ENCODE measurements at places on chromosomes 11 and 22.

GRCh38 chr11:129703846-129704245 is 111.8 kb upstream of the TMEM45B start:
- DNase-seq, result no peak

DNA sequence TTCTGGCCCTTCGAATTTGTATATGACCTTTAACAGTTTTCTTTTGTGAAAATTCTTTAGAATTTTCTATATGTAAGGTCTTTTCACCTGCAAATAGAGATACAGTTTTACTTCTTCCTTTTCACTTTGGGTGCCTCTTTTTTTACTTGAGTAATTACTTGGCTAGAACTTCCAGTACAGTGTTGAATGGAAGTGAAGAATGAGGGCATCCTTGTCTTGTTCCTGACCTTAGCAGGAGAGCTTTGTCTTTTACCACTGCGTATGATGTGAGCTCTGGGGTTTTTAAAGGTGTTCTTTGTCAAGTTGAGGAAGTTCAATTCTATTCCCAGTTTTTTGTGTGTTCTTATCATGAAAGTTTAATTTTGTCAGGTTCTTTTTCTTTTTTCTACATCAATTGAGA is 21.6 kb downstream of the ZFP91 start:
- no peak for DNase-seq

- DNase-seq, result no peak
Observed at GRCh38 chr11:30216534-30216933, 14.3 kb upstream of the FSHB start.

- DNase-seq, result no peak
Observed at GRCh38 chr11:44681698-44682097, 45.1 kb upstream of the TSPAN18 start.

DNA sequence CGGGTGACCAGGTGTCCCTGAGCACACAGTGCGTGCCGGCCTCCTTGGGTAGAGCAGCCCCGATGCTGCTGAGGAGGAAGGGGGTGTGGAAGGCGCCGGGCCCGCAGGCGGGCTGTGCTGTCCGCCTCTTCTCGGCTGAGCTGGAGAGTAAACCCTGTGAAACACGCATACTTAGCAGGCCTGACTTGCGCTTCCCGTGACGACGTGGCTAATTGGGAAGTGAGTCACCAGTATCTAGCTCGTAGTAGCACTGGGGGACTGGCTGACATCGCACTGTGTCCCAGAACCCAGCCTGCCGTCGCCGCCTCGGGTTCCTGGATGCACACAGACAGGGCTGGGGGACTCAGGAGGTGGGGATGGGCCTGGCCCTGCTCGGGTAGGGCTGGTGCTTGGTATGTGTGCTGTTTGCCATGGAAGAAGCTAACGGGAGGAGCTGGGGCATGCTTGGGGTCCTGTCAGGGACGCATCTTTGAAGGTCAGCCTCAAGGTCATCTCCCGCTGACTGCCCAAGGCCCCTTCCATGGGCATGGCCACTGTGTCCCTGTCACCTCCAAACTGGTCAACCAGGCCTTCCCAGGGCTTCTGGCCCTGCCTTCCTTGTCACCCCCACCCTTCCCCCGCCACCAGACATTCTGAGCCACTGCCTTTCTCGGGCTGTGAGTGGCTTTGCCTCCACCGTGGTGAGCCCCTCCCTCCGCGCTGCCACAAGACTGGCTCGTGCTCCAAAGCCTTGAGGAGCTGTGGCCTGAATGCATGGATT is 1327.0 kb downstream of the BRD1 start:
- no peak for DNase-seq

DNA sequence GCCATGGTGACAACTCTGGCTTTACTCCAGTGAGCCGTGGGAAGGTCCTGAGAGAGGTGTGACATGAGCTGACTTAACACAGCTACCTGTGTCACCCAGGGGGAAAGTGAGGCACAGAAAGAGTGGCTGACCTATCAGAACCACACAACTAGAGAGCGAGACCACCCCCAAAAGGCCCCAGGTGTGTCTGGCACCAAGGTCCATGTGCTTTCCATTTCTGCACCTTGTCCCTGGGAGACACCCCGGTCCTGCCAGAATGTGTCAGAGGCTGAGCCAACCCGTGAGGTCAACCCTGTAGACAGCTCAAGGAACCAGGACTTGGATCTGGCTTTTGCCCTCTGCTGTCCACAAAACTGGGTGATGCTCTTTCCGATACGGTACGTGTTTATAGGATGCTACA is 9.8 kb downstream of the MAFF start:
- DNase-seq, result no peak

- DNase-seq, result no peak
Observed at GRCh38 chr11:115564851-115565250, 60.6 kb upstream of the CADM1 start.

DNA sequence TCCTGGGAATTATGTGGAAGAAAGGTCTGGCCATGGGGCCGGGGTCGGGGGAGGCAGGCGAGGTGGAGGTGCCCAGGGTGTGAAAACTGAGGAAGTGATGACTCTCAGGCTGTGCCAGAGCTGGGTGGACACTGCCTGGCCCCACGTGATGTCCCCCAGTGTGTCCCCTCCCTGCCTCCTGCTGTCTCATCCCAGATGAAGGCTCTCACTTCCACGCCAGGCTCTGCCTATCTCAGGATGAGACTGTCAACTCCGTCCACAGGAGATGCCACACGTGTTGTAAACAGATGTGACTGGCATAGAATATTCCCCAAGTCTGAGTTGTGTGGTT is 51.4 kb downstream of the RPS6KA4 start:
- no peak for DNase-seq

DNA sequence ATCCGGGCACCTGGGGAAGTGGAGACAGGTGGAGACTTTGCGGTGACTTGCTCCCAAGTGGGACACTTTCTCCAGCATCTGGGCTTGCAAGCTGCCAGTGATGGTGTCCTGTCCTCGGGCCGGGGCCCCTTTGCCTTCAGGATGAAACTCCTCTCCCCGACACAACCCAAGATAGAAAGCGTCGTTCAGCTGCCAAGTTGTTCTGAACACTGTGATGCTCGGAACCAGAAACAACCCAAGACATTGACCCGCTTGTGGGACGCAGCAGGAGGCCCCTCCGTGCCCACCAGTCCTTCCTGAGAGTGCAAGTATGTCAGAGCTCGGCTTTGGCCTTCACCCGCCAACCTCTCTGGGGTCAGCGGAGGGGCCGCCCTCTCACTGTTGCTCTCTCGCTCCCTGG is 31.3 kb downstream of the LINC01488 start:
- DNase-seq, result no peak

DNA sequence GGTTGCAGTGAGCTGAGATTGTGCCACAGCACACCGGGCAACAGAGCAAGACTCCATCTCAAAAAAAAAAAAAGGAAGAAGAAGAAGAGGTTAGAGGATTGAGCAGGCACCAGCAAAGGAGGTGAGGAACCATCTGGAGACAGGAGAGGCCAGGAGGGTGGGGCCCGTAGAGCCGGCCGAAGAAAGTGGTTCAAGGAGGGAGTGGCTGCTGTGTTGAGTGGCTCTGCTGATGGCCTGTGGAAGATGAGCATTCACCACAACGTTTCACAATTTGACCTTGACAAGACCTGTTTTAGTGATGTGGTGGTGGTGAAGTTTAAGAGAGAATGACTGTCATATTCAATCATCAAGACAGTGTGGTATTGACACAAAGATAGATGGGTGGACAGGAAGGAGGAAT is 6.8 kb upstream of the CTSD start:
- no peak for DNase-seq

GRCh38 chr11:1560649-1561251 is 11.3 kb downstream of the DUSP8 start:
- DNase-seq, result no peak

DNA sequence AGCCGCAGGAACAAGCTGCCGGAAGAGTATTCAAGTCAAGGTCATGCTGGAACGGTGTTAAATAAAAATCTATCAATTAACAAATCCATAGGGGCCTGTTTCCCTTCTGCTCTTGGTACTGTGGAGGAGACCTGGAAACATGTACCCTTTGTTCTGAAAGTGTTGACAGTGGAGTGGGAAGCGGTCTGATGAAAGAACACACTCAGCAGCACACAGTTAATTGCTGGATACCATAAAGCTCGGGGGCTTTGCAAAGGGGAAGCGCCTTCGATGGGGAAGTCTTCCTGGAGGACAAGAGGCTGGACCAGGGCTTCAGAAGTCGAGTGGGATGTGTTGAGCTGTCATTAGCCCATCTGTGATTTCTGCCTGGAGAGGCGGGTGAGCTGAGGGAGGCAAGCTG is 112.5 kb upstream of the CLPB start:
- DNase-seq, result no peak

DNA sequence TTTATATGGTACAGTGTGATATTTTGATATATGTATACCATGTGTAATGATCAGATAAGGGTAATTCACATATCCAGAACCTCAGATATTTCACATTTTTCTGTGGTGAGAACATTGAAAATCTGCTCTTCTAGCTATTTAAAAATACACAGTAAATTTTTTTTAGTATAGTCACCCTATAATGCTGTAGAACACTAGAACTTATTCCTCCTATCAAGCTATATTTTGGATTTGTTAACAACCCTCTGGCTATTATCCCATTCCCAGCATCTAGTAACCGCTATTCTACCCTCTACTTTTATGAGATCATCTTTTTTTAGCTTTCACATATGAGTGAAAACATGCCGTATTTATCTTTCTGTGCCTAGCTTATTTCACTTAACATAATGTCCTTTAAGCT is 65.5 kb upstream of the SYT9 start:
- DNase-seq, result no peak

GRCh38 chr11:133533205-133533604 is 904 bp upstream of the OPCML start:
- DNase-seq, result no peak

- no peak for DNase-seq
Observed at GRCh38 chr11:92227230-92227814, 2.7 kb downstream of the FAT3 start.

DNA sequence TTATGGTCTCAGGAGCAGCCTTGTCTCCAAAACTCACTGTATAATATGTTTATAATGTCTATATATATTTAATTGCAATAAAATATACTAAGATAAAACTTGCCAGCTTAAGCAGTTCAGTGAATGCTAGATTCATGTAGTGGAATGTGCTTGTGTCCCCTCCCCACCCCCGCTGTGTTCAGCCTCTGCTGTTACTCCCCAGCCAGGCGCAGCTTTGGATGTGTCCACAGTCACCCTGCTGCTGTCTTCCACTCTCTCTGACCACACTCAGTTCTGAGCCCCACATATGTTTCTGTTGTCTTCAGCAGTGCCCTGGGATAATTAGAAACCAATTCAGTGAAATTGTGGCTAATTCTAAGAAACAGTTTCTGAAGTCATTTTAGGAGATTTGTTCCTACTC is 52.2 kb downstream of the PPFIA1 start:
- no peak for DNase-seq

DNA sequence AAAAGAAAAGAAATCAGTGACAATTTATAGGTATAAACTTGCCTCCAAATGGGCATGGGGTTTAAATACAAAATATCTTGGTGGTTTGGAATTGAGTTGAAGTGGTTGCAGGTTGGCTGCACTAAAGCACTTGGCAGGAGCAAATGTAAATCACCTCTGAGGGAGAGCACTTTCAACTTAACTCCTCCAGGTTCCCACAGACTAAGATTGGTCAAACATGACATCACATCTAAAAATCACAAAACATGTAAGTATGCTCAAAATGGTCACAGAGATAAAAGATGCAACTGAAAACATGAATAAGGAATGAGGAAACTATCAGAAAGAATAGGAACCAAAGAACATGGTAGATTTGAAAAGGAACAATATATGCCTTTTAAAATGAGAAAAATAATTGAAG is 12.3 kb upstream of the SHANK3 start:
- no peak for DNase-seq

- DNase-seq, result no peak
Observed at GRCh38 chr11:44611088-44611487, 45.6 kb downstream of the CD82 start.

DNA sequence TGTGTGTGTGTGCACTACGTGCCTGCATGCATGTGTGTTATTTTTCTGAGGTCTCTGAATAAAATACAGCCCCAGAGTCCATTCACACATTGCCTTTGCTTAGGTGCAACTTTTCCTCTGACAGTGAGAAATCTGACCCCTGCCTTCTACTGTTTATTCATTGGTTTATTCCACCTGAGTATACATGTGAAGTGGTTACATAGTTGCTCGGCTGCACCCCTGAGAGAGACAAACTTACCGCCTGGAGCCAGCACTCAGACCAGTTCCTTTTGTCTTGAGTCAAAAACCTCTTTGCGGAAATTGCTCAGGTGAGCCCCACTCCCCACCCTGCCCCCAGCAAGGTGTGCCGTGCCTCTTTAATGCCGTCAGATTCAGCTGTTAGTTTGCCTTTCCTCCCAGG is 363.6 kb downstream of the BRD1 start:
- no peak for DNase-seq

- no peak for DNase-seq
Observed at GRCh38 chr11:17005646-17006045, 8.6 kb downstream of the PLEKHA7 start.

DNA sequence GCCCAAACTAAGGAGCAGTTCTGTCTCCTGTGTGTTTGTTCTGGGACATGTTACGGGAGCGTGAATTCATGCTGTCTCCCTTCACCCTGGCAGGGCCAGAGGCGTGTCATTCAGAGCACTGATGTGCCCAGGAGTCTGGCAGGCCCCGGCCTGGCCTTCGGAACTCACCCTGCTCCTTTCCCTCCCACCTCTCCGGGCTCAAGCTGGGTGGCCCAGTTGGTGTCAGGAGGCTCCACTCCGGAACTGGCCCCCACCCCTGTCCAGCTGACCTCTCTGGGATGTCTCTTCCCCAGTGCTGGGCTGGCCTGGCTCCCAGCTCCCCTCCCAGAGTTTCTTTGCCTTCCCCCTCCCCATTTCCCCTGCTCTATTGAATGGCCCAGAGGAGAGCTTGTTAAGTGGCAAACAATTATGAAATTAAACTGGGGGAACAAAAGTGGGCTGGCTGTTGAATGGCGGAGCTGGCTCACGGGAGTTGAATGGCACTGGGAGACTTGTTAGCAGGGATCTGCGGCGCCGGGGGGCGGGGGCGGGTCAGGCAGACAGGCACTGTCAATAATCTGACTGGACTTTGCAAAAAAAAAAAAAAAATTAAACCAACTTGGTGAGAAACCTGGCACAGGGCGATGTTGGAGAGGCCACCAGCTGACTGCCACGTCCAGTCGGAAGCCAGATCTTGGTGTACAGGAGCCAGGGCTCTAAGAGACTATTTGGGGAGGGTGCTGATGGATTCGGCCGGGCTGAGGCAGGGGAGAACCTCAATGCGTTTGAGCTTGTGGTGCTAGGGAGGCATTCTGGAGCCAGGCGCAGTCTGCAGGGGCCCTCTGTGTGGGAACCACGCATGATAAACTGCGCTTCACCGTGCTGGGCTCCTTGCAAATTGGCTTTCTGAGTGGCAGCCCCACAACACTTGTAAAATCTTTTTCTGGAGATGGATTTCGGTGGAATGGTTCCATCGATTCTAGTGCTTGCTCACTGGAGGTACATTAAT is 1.3 kb downstream of the MPPED1 start:
- DNase-seq, result peak; percentile 27

- DNase-seq, result no peak
Observed at GRCh38 chr11:78111298-78111697, 28.1 kb downstream of the ALG8 start.

All from mucosa of descending colon (tissue), 3 donors.